NK-92 treated with Interleukin-12 subunit alpha and Interleukin-12 subunit beta, amount 100 ng/mL, for 24 hours (cell line): ENCODE measurements at places on chromosomes 7 and 10.

GRCh38 chr10:104640339-104641186 lies 527 bp upstream of the SORCS3 start:
- no peak for DNase-seq

DNA sequence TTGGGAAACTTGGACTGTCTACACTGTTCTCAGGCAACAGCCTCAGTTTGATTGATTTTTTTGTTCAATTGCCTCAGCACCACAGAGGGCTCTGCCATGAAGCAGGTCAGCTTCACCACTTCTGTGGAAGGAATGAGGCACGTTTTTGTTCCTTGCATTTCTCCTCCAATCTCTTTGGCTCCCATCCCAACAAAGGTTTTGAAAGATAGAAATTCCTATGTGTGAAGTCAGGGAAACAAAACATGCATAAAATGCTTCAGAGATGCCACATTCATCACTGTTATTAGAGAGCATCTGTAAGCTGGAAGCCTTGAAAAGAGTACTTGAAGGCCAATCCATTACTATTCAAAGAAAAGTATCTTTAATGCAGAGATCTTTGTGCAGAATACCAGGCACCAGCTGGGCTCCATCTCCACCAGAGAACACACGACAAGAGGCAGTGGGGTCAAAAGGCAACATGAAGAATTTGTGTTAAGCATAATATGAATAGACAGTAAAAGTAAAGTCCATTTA lies 249.1 kb upstream of the LYZL1 start:
- DNase-seq = no peak

DNA sequence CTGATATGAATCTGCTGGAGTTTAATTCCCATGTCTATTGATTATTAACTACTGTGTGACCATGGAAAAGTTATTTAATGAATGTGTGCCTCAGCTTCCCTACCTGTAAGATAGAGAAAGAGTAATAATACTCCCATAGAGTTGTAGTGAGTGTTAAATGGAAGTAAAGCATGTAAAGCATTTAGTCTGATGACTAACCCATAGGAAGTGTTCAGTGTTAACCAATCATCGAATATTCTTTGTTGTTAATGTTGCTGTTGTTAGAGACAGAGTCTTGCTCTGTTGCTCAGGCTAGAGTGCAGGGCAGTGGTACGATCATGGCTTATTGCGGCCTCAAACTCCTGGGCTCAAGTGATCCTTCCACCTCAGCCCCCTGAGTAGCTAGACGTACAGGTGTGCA lies 36.2 kb upstream of the CCDC6 start:
- no peak for DNase-seq

- no peak for DNase-seq
Measured at GRCh38 chr10:14205233-14205632, 125.5 kb downstream of the FRMD4A start.

GRCh38 chr7:123169065-123169464 lies 30.7 kb downstream of the SLC13A1 start:
- DNase-seq = no peak

- DNase-seq = no peak
Measured at GRCh38 chr7:34389332-34390078, 268.5 kb upstream of the NPSR1 start.

DNA sequence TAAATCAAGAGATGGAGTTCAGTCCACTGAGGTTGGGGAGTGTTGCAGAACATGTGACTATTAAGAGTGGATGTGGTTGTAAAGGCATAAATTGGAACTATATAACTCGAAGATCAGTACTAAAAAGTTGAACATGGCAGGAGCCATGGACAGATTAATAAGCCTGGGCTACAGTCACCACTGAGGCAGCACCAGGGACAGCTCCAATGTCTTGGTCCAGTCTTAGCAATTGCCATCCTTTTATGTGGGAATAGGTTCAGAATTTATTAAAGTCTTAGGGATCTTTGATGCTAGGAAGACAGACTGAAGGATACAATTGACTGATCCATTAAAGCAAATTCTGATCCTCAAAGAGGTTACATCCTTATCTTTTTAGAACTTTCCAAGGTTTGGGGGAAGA lies 156.6 kb downstream of the ADRA2A start:
- no peak for DNase-seq

- peak; percentile 30 for DNase-seq
Measured at GRCh38 chr10:6348096-6348874, 145.6 kb downstream of the PFKFB3 start.

DNA sequence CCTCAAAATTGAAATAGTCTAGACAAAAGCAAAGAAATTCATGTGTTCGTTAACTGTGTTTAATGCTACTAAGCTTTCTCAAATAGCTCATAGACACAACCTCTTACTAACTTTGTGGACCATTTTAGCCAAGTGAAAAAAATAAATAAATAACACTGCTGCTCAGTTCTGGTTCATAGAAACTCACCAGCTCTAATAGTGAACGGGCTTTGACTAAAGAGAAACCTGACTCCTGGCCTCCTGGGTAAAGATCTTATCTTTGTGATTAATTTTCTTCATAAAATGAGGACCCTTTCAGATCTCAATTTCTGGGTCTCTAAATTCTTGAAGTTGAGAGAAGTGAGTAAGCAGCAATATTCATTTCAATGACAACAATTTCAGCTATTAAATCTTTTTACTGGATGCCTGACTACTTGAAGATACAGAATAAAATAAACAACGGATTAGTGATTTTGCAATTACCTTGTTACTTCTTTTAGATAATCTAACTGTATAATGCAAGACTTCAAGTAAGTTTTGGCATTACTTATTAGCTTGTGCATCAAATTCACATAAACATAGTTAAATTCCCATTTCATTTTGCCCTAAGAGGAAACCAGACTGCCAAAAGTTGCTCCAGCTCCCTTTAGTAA lies 3.1 kb downstream of the CADPS2 start:
- no peak for DNase-seq

- DNase-seq = no peak
Measured at GRCh38 chr10:117903854-117904253, 142.9 kb downstream of the RAB11FIP2 start.

GRCh38 chr7:45435846-45436245 lies 138.3 kb upstream of the ADCY1 start:
- no peak for DNase-seq

- DNase-seq = no peak
Measured at GRCh38 chr7:124429923-124430322, 335.7 kb downstream of the GPR37 start.

GRCh38 chr7:128067983-128068382 lies 36.7 kb upstream of the LRRC4 start:
- DNase-seq = no peak

- DNase-seq = no peak
Measured at GRCh38 chr10:125029584-125030242, 87.8 kb downstream of the ZRANB1 start.

- no peak for DNase-seq
Measured at GRCh38 chr10:12539350-12540164, 190.2 kb downstream of the CAMK1D start.

- DNase-seq = no peak
Measured at GRCh38 chr7:13414181-13414580, 575.3 kb downstream of the ETV1 start.

- DNase-seq = no peak
Measured at GRCh38 chr7:151402029-151402835, 7.6 kb downstream of the WDR86 start.

GRCh38 chr7:142482891-142483658 lies 225.2 kb upstream of the PRSS58 start:
- peak; percentile 39 for DNase-seq

GRCh38 chr10:8283986-8284385 lies 229.5 kb downstream of the GATA3 start:
- no peak for DNase-seq

- no peak for DNase-seq
Measured at GRCh38 chr7:147044941-147045340, 928.3 kb downstream of the CNTNAP2 start.

- DNase-seq = no peak
Measured at GRCh38 chr10:67775279-67775678, 62.7 kb downstream of the DNAJC12 start.

- peak; percentile 30 for DNase-seq
Measured at GRCh38 chr10:91409069-91409868, 875 bp upstream of the HECTD2 start.

GRCh38 chr7:148883266-148884048 lies 634 bp downstream of the EZH2 start:
- DNase-seq = peak; percentile 63

DNA sequence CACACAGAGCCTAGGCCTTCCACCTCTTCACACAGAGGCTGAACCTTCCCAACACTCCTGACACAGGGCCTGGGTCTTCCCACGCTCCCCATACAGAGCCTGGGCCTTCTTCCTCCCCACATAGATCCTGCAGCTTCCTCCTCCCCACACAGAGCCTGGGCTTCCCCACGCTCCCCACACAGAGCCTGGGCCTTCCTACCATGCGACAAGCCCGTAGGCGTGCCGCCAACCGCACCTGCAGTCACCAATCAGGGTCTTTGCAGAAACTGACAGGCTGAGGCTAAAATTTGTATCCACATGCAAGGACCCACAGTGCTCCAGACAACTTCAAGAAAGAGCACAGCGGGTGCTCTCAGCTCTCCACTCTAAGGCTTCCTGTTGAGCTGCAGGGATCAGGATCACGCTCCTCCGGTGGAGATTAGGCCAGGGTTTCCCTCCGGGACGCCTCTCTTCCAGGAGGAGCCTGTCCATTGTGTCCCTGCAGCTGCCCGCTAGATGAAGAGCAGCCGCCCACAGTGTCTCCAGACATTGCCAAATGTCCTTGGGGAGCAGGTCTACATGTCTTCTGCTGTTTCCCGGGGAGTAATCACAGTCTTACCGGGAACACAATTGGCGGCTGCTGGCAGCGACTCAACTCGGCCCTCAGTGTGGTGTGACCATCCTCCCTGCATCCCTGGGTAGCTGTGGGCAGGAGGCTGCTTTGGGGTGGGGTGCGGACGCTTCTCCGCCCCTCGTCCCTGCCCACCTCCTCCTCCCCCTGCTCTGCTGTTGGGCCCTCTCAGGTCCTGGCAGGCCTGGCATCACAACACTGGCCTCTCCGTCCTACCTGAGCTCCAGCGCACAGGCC lies 9.7 kb downstream of the CFAP46 start:
- DNase-seq = no peak

GRCh38 chr7:114554781-114555537 lies 140.3 kb downstream of the FOXP2 start:
- DNase-seq = no peak

DNA sequence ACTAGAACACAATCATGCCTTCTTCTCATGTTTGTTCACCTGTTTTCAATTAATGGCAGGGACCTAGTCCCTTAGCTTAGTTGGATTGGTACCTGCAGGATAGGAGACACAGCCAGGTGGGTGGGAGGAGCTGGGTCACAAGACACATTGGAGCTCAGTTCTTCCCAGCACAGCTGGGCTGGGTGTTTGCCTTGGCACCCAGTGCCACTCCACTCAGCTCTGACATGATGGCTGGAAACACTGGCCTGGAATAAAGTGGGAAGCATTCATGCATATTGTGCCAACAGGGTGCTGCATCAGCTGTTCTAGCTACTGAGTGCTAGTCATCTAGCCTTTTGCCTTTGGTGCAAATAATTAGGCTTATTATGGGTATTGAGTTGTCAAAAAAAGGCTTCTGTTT lies 226.1 kb downstream of the PTEN start:
- DNase-seq = no peak

DNA sequence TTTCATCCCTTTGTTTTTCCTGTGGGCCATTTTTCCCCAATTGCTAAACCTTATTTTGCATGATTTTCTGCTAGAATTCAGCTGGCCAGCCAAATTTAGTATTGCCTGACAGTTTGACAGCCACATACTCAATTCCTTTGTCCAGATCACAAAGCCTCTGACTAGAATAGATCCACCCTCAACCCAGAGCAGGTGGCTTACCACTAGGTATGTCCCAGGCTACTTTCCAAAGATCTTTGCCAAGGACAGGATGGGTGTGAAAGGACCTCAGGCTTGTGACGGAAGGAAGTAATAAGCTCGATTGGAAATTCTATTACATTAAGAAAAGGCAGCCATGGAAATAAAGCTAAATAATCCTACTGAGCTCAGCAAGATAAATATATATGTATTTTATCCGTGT lies 50.6 kb upstream of the AGK start:
- DNase-seq = no peak

DNA sequence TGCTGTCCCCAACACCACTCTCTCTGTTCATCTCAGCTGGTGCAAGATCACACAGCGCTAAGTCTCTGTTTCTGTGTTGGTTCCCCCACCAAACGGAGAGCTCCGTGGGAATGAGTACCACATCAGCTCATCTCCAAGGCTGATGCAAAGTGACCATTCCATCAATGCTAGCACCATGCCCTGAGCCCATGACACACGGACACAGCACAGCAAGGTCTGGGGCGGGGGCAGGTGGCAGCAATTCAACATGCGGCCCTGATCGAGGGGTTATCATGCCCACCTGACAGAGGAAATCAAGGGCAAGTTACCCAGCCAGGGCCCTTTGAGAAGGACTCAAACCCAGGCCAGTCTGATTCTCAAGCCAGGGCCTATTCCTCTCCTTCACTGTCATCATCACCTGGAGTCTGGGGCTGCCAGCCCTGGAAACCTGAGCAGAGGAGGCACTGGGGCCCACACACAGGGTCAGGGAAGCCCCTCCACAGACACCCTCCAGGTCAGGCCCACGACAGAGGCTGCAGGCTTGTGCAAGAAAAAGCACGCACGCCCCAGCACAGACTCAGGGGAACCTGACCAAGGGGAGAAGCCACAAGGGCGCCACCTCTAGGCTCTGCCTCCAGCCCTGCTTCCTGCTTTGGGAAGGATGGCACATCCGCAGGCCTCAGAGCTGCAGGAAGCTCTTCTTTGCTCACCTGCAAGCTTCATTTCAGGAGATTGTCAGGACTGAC lies 74.8 kb downstream of the GRID1 start:
- no peak for DNase-seq

- DNase-seq = no peak
Measured at GRCh38 chr10:65555192-65555591, 1370.6 kb upstream of the LRRTM3 start.

DNA sequence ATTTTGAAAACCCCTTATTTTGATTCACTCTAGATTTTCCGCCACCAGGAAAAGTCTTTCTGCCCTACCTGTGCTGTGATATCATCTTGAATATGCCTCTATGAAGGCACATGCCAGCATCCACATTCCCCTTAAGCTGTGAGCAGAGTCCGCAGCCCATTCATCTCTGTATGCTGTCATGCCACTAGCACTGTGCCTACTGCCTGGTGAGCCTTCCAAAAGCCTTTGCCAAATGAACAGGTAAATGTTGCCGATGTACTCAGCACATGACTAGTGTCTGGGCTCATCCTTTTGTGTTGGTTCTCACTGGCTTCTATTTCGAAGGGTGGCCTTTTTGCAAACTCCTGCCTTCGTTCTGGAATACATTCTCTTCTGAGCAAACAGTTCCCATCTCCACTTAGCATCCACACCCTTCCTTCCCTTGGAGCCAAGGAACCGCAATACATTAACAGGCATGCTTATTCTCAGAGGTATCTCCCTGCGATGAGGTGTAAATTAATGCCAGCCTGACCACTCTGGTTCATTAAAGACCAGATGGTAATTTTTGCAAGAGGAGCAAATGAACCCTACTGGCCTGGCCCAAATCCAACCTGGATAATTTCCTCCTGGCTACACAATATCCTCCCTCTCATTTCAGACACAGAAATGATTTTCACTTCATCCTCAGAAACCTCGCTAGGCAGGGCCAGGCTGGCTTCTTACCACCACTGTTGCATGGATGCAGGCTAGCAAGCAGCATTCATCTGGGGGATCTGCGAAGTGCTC lies 339.7 kb upstream of the NFE2L3 start:
- DNase-seq = no peak

- DNase-seq = no peak
Measured at GRCh38 chr10:9254353-9254752, 1199.9 kb downstream of the GATA3 start.

GRCh38 chr10:124649214-124649613 lies 95.0 kb downstream of the FAM53B start:
- DNase-seq = no peak

GRCh38 chr7:42456756-42457276 lies 219.8 kb upstream of the GLI3 start:
- DNase-seq = no peak
